ENCODE measurements at places on chromosomes 2 and 18.
A peak's percentile ranks its signal among the peaks of the same experiment; 100 is the strongest.

DNA sequence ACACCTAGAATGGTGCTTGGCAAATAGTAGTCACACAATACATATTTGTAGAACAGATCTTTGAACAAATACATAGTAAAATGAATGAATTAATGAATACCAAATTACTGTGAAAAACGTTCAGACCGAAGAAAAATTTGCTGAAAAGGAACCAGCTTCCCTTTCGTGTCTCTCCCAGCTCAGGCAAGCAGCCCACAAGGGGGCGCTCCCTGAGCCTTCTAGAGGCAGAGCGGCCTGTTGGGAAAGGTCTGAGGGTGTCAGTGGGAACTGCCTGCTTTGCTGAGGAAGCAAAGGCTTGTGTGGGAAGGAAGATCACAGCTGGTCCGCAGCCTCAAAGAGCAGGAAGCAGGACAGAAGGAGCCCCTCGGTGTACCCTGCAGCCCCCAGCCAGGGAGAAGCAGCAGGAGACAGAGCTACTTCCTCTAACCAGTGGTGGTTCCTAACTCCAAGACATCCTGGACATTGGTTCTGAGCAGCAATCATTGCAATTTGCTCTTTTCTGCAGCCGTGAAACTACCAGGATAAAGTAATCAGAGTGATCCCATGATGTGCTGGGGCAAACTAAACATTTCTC is 231.1 kb downstream of the ANKRD30B start:
- DNase-seq: peak; percentile 70

DNA sequence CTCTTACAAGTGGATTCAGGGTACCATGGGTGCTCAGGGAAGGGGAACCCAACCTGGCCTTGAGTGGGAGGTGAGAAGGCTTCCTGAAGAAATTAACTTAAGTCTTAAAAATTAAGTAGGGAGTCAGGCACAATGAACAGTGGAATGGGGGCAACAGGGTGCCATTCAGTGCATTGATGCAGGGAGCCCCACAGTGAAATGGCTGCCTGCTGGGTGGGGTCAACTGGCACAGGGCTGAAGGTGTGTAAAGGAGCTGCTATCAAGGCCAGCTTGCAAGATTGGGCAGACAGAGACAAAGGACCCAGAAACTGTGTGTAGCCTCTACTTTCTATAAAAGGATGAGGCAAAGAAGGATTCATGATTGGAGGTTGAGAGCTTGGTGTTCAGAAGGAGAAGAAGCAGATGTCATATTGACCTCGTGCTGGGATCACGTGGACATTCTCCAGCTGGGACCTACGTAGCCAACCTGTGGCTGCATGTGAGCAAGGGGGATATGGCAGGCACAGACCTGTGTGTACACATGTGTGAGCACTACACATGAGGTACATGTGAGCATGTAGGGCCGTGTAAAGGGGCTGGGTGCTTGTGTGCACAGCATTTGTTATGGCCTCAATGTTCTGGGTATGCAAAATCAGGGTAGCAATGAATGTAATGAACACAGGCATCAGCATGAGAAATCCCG is 209.5 kb upstream of the HAAO start:
- no peak for DNase-seq

DNA sequence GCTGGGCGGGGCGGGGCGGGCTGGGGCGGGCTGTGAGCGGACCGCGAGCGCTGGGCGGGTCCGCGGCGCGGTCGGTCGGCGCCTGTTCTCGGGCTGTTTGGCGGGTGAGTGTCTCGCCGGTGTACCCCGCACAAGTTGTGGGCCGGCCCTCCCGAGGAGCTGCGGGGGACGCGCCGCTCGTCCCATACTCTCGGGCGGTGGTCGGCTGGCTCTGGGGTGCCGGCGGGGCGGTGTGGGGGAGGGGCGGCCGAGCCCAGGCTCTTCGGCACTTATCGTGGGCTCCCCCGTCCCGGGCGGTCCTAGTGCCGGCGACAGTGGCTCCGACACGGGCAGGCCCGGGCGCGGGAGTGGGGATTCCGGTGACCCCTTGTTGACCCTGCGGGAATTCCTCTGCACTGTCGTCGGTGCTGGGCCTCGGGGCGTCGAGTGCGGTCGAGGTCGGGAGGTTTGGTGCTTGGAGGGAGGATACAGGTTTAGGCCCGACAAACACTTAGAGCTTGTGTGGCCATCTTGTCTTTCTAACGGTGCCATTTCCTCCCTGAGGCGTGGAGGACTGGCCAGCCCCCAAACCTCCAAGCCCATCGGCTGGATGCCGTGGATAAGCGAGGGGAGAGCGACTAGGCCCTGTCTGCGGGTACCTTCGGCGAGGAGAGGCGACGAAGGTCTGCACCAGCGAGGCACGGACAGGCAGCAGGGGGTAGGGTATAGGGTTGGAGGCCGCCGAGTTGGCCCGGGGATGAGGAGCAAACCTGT is at the start of gene SEPTIN2:
SEPTIN2 (plus strand) TSS at position 47 of the 753 bp plus-strand sequence. CDS start 8,308 bp downstream, outside the sequence.
- DNase-seq: peak; percentile 55

GRCh38 chr18:58443671-58444070 is 185.2 kb downstream of the ALPK2 start:
- DNase-seq: no peak

- no peak for DNase-seq
Observed at GRCh38 chr18:34789768-34790344, 79.8 kb downstream of the DTNA start.
